ENCODE measurements at places on chromosomes 1 and 21.

DNA sequence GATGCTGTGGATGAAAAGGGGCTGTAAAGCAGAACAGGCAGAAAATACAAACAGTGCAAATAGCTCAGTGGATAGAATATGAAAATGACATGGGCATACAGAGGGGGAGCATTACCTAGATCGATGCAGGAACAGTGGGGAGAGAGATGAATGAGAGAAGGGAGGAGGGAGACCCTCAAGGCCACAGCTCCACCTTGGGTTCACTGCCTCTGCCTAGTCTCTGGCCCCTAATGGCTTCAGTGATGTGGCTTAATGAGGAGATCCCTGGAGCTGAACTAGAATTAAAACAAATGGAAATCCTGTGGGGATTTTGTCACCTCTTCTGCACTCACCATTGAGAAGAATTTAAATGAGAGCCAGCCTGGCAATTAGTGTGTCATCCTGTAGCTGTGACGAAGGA lies 165.0 kb downstream of the TNR start:
- no peak for DNase-seq

DNA sequence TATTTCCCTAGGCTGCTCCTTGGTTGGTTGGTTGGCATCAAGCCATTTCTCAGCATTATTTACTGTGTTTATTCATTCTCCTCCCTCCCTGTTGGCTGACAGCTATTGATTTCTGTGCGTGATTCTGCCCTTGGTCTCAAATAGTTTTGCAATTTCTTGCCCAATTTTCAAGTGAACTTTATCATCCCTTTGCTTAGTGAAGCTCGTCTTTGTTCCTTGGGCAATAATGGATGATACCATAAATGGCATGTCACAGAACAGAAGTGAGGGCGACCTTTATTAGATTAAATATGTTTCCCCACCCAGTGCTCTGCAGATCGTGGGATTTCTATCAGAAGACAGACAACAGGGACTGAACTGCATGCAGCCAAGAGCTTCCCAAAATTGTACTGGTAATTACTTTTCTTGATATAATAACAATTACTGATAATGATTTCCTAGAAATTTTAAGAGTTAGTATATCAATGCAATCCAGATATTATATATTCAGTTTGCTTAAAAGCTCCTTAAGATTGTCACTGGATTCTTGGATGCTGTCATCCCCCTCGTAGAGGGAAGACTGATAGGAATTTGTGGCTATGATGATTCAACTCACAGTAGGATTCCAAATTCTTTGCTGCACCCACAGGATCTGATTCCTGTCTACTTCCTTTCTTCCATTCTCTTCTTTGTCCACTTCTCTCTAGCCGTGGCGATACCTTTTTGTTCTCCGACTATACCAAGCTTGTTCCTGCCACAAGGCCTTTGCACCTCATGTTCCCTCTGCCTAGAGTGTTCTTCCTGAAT lies 122.1 kb upstream of the KAZN start:
- no peak for DNase-seq

GRCh38 chr21:17461014-17461413 lies 51.8 kb upstream of the CXADR start:
- no peak for DNase-seq

- DNase-seq = peak; percentile 16
These were observed 111.9 kb downstream of the PTPN14 start for GRCh38 chr1:214439352-214440119.

- DNase-seq = no peak
These were observed 12.4 kb downstream of the SLC19A2 start for GRCh38 chr1:169473347-169473746.

DNA sequence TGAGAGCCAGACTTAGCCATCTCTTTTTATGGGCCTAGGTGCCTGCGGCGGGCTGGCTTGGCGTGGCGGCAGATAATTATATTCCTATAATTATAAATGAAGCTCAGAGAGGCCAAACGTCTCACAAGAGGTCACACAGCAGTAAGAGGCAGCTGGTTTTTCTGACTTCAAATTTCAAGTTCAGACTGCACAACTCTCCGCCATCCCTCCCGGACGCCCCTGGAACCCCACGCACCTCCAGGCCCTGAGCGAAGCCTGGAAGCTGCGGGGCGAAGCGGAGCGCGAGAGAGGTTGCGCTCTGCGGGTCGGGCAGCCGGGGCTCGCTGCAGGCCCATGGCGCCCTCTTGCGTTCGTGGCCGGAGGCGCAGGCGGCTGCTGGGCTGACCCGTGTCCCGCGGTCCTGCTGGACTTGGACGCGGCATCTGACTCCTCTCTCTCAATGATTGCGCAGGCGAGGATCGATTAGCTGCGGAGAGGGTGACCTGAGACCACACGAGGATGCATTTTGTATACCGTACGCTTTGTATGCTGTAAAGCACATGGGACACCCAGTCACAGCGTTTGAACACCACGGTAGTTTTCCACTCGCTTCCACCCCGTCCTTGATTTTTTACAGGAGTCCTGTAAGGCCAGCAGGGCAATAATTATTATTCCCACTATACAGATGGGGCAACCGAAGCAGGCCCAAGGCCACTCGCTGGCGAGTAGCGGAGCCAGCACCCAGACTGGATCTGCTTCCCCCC lies 272.7 kb downstream of the FOXD2 start:
- DNase-seq = peak; percentile 57

GRCh38 chr1:15935056-15935950 lies 40.6 kb downstream of the ZBTB17 start:
- DNase-seq = no peak

Data from activated T-cell treated with anti-CD3 and anti-CD28 coated beads for 24 hours (primary cell).